CD4-positive, alpha-beta T cell treated with Interleukin-21 for 1 hour (primary cell): ENCODE measurements at places on chromosomes 6 and 20.

GRCh38 chr20:36344517-36345132, 38.5 kb downstream of the DLGAP4 start:
- DNase-seq: no peak

DNA sequence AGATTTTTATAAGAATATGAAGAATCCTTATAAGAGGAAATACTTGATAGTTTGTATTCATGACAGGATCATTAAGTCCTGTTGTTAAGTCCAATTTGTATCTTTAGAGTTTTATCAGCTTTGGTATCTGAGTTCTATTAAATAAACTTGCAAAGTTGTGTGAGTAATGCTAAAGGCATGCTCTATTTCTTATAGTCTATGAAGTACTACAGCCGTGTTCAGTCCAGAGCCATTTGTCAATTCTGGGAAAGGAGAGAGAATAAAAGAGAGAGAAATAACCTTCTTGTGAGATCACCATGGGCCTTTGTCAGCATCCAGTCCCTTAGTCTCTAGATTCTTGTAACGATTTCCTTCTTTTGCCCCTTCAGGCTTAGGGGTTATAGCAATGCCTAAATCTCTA, 181.2 kb upstream of the POU3F2 start:
- no peak for DNase-seq

DNA sequence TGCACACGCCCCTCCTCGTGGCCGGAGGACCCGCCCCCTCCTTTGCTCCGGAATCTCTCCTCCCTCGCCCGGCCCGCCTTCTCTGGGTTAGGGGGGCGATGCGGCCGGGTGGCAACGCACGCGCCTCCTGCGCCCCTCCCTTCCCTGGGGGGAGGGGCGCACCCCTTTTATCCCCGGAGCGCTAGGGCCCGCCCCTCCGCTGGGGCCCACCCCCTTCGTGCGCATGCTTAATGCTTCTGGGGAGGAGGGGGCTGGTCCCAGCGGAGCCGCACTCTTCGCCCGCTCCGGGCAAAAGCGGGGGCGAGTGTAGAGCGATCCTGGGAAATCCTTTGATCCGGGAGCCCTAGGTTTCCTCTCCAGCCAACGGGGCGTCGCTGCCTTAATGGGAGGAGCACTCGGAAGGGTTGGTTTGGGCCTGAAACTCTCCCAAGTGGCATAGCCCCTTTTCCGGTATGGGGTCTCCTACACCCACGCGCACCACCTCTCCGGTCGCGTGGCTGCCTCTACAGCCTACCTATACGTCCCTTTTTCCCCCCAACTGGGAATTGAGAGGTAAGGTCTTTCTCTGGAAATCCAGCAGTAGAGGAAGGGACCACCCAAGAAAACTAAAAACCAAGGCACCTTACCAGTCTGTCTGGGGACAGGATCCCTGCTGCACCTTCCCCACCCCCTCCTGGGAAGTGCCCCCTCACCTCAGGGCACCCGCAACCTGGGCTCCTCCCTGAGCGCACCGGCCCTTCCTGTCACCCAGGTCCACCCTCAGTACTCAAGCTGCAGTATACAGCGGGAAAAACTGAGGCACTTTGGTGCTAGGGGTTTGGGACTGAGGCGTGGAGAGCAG, 2.1 kb downstream of the SOX12 start:
- peak; percentile 79 for DNase-seq

DNA sequence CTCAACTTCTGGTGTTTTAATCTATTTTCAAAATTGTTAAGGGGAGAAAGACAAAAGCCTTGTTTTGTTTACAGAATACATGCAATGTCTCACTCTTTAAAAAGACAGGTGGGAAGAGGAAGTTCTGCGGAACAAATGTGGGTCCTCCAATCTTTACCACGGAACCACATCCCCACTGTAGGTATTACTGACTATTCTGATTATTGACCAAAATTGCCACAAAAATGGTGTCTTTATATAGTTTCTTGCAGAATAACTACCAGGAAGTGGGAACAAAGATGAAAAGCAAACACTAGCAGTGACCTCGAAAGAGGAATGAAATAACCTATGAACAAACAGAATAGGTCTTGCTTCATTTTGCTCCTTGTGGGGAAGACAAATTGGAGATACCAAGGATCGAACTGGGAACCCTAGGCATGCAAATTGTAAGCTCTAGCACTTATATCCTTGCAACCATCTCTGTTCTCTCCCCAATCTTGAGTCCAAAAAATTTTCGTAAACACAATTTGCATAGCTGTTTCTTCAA, 106.7 kb downstream of the GPX5 start:
- no peak for DNase-seq

DNA sequence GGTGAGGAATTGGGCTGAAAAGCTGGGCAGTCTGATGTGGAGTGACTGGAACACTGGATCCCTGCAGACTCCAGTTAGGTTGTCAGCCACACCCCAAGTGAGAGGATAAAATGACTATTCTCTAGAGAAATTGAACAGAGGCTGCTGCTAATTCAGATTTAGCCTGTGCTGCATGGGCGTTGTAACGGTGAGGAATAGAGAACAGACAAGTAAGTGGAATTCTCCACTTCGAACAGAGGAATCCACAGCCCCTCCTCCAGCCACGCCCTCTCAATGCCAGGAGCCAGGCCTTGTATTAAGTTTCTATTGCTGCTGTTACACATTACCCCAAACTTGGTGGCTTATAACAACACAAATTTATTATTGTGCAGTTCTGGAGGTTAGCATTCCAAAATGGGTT, 109.3 kb downstream of the CFAP61 start:
- DNase-seq: no peak

DNA sequence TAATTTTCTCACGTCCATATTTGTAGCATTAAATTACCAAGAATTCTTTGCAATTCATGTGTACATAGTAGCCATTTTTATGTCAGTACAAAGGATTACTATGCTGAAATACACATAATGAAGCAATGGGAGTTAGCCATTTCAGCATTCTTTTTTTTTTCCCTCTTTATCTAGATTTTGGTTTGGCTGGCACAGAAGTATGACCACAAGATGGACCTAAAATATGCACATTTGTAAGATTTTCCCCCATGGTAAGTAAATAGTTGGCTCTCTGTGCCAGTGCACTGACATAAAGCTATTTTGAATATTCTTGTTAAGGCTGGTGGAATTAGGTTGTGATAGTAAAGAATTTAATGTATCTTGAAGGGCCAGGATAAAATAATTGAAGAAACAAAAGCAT, 486.1 kb upstream of the BTBD3 start:
- DNase-seq: no peak

DNA sequence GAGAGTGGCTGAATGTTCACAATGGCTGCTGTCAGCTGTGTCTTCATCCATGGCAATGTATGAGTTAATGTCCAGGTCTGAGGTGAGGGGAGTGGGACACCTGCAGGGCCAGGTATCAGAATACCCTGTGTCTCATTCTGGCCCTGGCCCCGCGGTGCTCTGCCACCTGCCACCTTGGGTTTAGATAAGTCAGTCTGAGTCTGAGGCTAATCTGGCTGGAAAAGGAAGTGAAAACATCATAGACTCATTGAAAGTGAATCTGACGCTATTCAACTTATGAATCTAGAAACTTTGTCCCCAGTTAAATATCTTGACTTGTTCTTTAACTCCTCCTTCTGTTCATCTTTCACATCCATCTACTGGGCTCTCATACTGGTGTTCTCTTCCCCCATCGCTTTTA, 267.1 kb upstream of the JAG1 start:
- DNase-seq: no peak

DNA sequence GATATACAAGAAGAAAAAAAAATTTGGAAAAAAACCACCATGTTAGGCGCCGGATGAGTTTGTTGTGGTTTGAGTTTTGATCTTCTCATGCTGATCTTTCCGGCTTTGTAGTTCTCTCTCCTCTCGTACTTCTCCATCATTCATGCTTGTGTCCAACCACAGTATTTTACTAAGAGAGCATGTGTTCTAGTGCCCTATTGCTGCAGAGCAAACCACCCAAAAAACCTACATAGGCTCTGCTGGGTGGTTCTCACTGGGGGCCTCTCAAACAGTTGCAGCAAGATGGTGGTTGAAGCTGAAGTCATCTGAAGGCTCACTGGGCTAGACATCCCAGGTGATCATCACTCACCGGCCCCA, 404.2 kb downstream of the PLCB1 start:
- no peak for DNase-seq
